ENCODE measurements at places on chromosomes 4 and X. TPM values are rescaled to one million over a fixed set of nuclear protein-coding genes. Genes with fewer than 3 reads are reported as not detected.

DNA sequence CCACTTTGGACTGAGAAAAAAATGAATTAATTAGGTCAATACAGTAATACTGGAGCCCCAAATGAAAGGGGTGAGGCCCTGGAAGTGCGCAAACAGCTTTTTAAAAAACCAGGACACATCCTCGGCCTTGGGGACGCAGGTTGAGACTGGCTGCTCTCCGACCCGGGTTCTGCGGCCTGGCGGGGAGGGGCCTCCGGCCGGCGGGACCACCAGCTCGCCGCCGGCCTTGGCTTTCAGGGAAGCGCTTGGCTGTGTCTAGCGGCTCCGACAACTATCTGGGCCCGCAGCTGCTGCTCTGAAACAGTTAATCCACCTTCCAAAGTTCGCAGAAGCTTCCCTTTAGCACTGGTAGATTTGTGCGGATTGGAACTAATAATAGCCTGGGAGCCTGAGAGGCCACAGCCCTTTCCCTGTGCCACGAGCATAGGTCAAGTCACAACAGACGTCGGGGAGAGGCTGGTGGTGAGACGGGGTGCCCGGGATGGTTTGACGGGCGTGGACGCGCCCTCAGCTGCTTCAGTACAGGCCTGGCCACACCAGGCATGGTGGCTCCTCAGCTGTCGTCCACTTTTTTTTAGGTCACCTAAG, 1.1 kb upstream of the SEL1L3 start:
- DNase-seq = no peak

GRCh38 chr4:43244688-43245382, 352.3 kb downstream of the GRXCR1 start:
- DNase-seq = no peak

GRCh38 chrX:112254896-112255295, 172.3 kb upstream of the TRPC5 start:
- no peak for DNase-seq

GRCh38 chr4:145563293-145563985, 55.7 kb upstream of the MMAA start:
- no peak for DNase-seq

GRCh38 chr4:181258569-181258968, 984.6 kb upstream of the TENM3 start:
- no peak for DNase-seq

- DNase-seq = no peak
Observed at GRCh38 chrX:19682712-19683331, 167.5 kb upstream of the MAP3K15 start.

- DNase-seq = peak; percentile 93
Observed at GRCh38 chr4:166842795-166843261, 391.5 kb downstream of the SPOCK3 start.

DNA sequence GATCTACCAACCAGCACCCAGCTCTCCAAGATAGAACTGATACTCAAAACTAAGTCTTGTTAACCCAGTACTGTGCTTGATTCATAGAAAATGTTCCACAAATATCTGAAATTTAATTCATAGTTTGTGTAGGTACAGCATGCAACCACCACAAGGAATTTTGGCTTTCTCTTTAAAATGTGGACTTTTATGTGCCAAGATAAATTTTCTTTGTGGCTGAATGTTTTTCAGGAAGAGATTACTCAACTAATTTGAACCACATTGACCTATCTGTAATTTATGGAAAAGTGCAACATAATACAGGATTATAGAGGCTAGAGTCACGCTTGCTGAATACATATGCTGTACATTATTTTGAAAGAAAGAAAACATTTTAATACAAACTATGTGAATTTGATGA, 730.8 kb downstream of the IL1RAPL1 start:
- DNase-seq = no peak

DNA sequence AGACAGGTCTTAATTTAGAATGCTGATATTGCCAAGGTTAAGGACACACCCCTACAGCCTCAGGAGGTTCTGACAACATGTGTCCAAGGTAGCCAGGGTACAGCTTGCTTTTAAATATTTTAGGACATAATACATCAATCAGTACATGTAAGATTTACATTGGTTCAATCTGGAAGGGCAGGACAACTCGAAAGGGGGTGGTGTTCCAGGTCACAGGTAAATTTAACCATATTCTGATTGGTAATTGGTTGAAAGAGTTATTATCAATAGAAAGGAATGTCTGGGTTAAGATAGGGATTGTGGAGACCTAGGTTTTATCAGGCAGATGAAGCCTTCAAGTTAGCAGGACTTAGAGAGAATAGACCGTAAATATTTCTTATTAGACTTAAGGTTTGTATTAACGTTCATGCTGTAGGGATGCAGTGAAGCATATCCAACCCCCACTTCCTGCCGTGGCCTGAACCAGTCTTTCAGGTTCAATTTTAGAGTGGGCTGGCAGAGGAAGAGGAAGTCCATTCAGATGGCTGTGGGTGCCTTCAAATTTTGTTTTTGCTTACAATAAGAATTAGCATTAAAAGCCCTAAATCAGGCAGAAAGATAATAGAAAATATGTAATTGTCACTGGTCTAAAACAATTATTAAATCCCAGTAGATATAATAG, 136.5 kb upstream of the GALNTL6 start:
- no peak for DNase-seq

Gene FAM90A26
- not detected for total RNA-seq

Gene STK32B
- total RNA-seq = 13.1 TPM
